GM23338 (cell line): ENCODE measurements at places on chromosomes 4 and X. TPM values are rescaled to one million over a fixed set of nuclear protein-coding genes. Genes with fewer than 3 reads are reported as not detected.

The GLOD5 gene
- not detected in 2 replicates for total RNA-seq

The MCF2 gene
- 0.39 and 1.1 TPM in 2 replicates for total RNA-seq

The SUPT20HL2 gene
- not detected in 2 replicates for total RNA-seq

The SMC1A gene
- 43.5 and 63.3 TPM in 2 replicates for total RNA-seq

The PLP1 gene
- total RNA-seq: 49.9 and 66.9 TPM in 2 replicates

The IL2 gene
- total RNA-seq: not detected in 2 replicates

The MFAP3L gene
- total RNA-seq: 5.5 and 7.9 TPM in 2 replicates

The P2RY4 gene
- total RNA-seq: 0.73 TPM in 1 of 2 replicates, not detected in the other

The HTN1 gene
- total RNA-seq: not detected in 2 replicates

The HGFAC gene
- 0.94 TPM in 1 of 2 replicates, not detected in the other for total RNA-seq

The ZNF827 gene
- 33.1 and 34.1 TPM in 2 replicates for total RNA-seq

The L1CAM gene
- total RNA-seq: 27.6 and 29.2 TPM in 2 replicates

The LSM6 gene
- total RNA-seq: 70.4 and 91.5 TPM in 2 replicates

The ALG13 gene
- 54.2 and 54.8 TPM in 2 replicates for total RNA-seq

The GAGE1 gene
- not detected in 2 replicates for total RNA-seq

The USP17L13 gene
- total RNA-seq: not detected in 2 replicates

The CXCL3 gene
- total RNA-seq: 3.6 and 8.3 TPM in 2 replicates

The SSX3 gene
- not detected in 2 replicates for total RNA-seq

The ABCG2 gene
- total RNA-seq: 6.1 and 10.6 TPM in 2 replicates

The PDE6B gene
- total RNA-seq: 3.1 and 5.0 TPM in 2 replicates

The ADGRG2 gene
- total RNA-seq: 10.8 and 12.2 TPM in 2 replicates

The AR gene
- 13.3 and 13.4 TPM in 2 replicates for total RNA-seq

The CSAG3 gene
- not detected in 2 replicates for total RNA-seq

The NUDT11 gene
- 39.2 and 52.7 TPM in 2 replicates for total RNA-seq

The ANXA3 gene
- total RNA-seq: 20.3 and 23.8 TPM in 2 replicates

The PF4V1 gene
- 0.66 TPM in 1 of 2 replicates, not detected in the other for total RNA-seq

The GPR34 gene
- total RNA-seq: not detected in 2 replicates

The ELK1 gene
- total RNA-seq: 24.4 and 39.5 TPM in 2 replicates

The TRIM2 gene
- 61.5 and 64.3 TPM in 2 replicates for total RNA-seq

The ZFP92 gene
- total RNA-seq: 0.27 and 0.52 TPM in 2 replicates

The YY2 gene
- 1.3 and 1.6 TPM in 2 replicates for total RNA-seq

The UCHL1 gene
- 1,758 and 1,823 TPM in 2 replicates for total RNA-seq

The IL3RA gene
- total RNA-seq: 0.39 TPM in 1 of 2 replicates, not detected in the other

The OTUD5 gene
- 45.4 and 56.5 TPM in 2 replicates for total RNA-seq

The SYTL4 gene
- total RNA-seq: 0.28 TPM in 1 of 2 replicates, not detected in the other

The NXF2B gene
- 0.14 and 0.85 TPM in 2 replicates for total RNA-seq

The SLC34A2 gene
- 0.80 and 5.7 TPM in 2 replicates for total RNA-seq

The XAGE2 gene
- total RNA-seq: not detected in 2 replicates

The FAM133A gene
- total RNA-seq: 0.70 and 1.1 TPM in 2 replicates

The CFP gene
- total RNA-seq: 1.9 and 2.2 TPM in 2 replicates

The REPS2 gene
- total RNA-seq: 2.6 and 4.4 TPM in 2 replicates

The MTNR1A gene
- 0.66 and 1.4 TPM in 2 replicates for total RNA-seq

The CD38 gene
- total RNA-seq: 0.04 and 0.17 TPM in 2 replicates

The MAGEB1 gene
- not detected in 2 replicates for total RNA-seq

The GYPB gene
- total RNA-seq: not detected in 2 replicates

The TMEM156 gene
- not detected in 2 replicates for total RNA-seq

The TAF7L gene
- 0.58 TPM in 1 of 2 replicates, not detected in the other for total RNA-seq

The PASD1 gene
- 0.24 TPM in 1 of 2 replicates, not detected in the other for total RNA-seq

The MAB21L2 gene
- not detected in 2 replicates for total RNA-seq

The XPNPEP2 gene
- not detected in 2 replicates for total RNA-seq

The DGKK gene
- total RNA-seq: 8.1 and 8.9 TPM in 2 replicates

The GNRHR gene
- not detected in 2 replicates for total RNA-seq

The PDGFC gene
- total RNA-seq: 3.4 and 3.6 TPM in 2 replicates

The AADAT gene
- total RNA-seq: 4.5 and 7.0 TPM in 2 replicates

The GPAT3 gene
- total RNA-seq: 2.0 and 5.7 TPM in 2 replicates

The CXCL1 gene
- total RNA-seq: 1.6 and 1.9 TPM in 2 replicates

The F8A3 gene
- total RNA-seq: 0.87 TPM in 1 of 2 replicates, not detected in the other

The CENPVL2 gene
- 4.4 and 5.2 TPM in 2 replicates for total RNA-seq
